ENCODE measurements at places on chromosomes 13 and 19. TPM values are rescaled to one million over a fixed set of nuclear protein-coding genes. Genes with fewer than 3 reads are reported as not detected.

The BCAM gene
- polyA plus RNA-seq, result 539 TPM

The IGSF23 gene
- 1.7 TPM for polyA plus RNA-seq

The TSKS gene
- not detected for polyA plus RNA-seq

The THSD8 gene
- polyA plus RNA-seq, result 8.1 TPM

The STARD13 gene
- 23.5 TPM for polyA plus RNA-seq

The FBXW9 gene
- 12.1 TPM for polyA plus RNA-seq

The ZNF256 gene
- polyA plus RNA-seq, result 9.2 TPM

GRCh38 chr13:35984287-35984686 is 146.9 kb downstream of the DCLK1 start:
- DNase-seq, result no peak

GRCh38 chr19:30046522-30046921 is 104.5 kb downstream of the URI1 start:
- peak; percentile 4 for DNase-seq

- no peak for DNase-seq
Measured at GRCh38 chr19:8629184-8629583, 1.2 kb upstream of the NFILZ start.

DNA sequence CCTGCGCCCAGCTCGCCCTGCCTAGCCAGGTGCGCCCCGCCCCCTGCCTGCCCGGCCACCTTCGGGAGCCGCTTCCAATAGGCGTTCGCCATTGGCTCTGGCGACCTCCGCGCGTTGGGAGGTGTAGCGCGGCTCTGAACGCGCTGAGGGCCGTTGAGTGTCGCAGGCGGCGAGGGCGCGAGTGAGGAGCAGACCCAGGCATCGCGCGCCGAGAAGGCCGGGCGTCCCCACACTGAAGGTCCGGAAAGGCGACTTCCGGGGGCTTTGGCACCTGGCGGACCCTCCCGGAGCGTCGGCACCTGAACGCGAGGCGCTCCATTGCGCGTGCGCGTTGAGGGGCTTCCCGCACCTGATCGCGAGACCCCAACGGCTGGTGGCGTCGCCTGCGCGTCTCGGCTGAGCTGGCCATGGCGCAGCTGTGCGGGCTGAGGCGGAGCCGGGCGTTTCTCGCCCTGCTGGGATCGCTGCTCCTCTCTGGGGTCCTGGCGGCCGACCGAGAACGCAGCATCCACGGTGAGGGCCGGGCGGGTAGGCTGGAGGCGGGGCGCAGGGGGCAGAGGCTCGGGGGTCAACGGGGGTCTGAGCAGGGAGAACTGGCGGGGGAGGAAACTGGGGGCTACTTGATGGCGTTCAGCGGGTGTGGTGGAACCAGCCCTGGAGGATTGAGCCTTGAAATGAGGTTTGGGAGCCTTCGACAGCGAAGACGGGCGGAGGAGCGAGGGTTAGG is at the start of gene SPINT2:
Gene SPINT2, plus strand, starts transcription at position 88 of the 727 bp plus-strand sequence. Its CDS starts 320 bp downstream, at position 408.
- DNase-seq, result no peak

DNA sequence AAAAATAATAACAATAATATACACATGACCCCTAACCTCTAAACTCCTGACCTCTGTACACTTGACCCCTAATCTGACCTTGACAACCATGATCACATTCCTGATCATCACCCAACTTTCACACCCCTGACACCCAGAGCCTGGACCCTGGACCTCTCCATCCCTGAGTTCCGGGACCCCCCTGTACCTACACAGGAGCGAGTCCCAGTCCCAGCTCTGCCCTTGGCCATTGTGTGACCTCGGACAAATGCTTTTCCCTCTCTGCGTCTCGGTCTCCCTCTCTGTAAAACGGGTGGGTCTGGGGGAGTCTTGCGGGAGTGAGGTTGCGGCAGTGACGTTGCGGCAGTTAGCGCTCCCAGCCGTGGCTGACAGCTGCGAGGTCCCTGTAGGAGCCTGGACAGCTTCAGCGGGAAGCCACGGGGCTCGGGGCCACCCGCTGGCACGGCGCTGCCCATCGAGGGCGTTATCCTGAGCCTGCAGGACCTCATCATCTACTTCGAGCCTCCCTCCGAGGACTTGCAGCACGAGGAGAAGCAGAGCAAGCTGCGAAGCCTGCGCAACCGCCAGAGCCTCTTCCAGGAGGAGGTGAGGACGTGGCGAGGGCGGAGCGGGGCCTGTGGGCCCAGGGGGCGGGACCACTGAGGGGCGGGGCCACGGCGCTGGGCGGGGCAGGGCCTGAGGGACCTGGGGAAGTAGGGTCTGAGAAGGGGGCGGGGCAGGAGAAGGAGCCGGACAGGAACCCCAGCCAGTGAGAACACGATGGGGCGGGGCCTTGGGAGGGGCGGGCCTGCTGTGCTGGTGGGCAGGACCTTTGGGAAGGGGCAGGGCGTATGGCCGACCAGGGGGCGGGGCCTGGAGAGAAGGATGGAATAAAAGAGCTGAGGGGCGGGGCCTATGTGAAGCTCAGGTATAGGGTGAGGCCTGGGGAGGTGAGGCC is 19.2 kb downstream of the RYR1 start:
- DNase-seq, result no peak

GRCh38 chr13:83007226-83007625 is 875.0 kb downstream of the SLITRK1 start:
- no peak for DNase-seq

GRCh38 chr13:114141261-114141996 is 9.0 kb upstream of the RASA3 start:
- DNase-seq, result no peak

GRCh38 chr19:23802290-23802689 is 43.6 kb upstream of the ZNF681 start:
- no peak for DNase-seq

GRCh38 chr19:50658441-50659317 is 9.4 kb downstream of the C19orf81 start:
- DNase-seq, result peak; percentile 83
